GM12864 (cell line): ENCODE measurements at places on chromosomes 13 and 19.

DNA sequence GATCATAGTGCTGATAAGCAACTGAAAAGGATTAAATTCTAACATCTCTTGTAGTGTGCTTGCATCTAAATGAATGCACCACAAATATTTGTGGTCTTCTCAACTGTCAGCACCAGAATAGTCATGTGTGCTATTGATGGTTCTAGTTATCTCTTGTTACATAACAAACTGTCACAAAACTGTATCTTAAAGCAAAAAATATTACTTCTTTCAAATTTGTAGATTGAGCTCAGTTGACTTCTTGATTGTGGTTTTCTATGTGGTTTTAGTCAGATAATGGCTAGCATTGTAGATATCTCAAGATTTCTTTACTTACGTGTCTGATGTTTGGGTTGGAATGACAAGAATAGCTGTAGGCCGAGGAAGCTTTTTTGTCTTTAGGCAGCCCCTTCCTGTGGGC lies 431.3 kb downstream of the SLITRK6 start:
- no peak for DNase-seq

DNA sequence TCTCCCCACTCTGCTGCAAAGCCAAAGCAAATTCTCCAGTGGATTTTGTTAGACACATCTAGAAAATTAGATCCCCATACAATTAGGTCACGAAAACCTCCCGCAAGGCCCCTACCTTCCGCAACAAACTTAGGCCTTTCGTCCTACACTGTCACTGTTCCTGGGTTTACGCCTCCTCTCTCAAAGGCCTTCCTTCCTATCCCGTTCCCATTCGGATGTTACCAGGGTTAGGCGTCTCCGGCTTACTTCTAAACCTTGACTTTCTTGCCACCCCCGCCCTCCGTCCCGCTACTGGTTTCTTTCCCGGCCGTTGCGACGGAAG lies 754 bp downstream of the RNF6 start:
- no peak for DNase-seq

DNA sequence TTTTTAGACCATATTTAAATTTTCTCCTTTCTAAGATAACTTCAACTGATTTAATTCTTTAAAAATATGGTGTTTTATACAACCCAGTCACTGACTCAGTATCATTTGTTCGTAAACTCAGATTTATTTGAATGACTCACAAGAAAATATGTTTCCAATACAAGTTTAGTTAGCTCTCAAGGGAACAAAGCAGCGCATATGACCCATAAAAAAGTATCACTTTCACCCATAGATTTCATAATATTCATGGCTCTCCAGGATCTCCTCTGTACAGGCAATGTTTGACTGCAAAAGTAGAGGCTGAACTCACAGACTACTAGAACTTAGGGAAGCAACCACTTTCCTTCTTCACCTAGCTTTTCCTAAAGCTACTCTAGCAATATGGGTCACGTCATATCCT lies 405.6 kb upstream of the PCDH9 start:
- DNase-seq = no peak

DNA sequence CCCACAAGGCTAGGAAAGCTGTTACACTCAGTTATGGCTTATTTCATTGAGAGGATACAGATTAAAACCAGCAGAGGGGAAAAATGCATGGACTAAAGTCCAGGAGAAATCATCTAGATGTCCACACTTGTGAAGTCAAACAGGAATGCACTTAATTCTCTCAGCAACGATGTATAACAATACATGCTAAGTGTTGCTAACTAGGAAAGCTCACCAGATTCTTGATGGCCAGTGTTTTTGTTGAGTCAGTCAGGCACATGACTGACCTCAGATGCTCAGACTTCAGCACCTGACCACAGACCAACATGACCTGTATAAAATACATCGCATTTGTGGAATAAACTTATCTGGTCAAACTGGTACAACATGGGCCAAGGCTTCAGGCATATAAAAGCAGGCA lies 470.2 kb upstream of the PRR20A start:
- DNase-seq = no peak

- DNase-seq = no peak
Measured at GRCh38 chr13:41919741-41920487, 41.0 kb downstream of the VWA8 start.

GRCh38 chr13:99003851-99004471 lies 26.1 kb upstream of the DOCK9 start:
- no peak for DNase-seq

GRCh38 chr19:42196011-42197001 lies 21.2 kb downstream of the DEDD2 start:
- no peak for DNase-seq

DNA sequence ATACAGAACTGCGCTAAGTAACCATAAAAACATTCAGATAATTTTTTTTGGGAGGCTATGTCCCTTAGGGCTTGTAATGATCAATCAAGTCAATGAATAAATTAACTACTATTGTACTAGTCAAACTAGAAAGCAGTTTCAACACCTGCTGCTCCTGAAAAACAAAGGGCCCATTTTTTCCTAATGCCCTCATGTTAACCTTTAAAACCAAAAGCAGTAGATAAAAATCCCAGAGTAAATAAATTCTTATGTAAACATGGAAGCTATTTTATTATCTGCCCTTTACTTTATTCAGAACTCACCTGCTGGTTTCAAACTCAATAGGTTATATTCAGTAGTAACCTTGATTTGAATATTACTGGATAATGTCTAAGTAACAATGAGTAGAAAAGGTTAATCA lies 159.5 kb upstream of the STARD13 start:
- DNase-seq = no peak

DNA sequence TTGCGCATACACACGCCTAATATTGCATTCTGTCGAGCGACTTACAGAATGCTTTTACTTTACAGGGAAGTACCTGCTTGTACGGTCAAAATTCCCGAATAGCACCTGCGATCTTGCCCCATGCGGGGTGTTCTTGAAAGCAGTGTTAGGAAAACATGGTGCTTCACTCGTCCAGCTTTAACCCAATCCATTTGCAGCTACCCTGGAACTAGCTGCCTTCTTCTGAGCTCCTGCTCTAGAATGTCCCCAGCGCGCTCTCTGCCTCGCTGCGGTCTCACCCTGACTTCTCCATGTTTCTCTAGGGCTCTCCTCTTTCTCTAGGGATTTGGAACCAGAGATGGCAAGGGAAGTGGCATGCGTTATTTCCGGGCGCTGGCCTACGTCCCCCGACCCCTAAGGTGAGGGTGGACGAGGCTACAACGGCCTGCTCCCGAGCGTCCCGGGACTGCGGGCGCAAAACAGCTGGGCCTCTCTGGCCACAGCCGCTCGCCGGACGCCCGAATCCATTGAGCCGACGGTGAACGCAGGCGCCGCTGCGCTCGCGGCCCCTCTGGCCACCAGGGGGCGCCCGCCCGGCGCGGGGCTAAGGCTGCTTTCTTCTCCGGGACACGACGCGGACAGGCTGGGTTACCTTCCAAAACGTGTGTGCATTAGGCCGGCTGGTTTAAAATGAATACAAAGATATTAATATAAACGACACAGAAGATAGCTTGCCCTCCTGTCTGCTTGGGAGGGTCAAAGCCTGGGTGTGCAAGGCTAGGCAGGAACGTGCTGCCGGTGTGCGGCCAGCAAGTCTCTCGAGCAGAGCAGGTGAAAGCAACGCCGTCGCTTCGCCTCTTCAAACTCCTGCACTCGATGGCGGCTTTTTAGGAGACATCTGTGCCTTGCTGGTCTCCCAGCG lies 1.8 kb upstream of the SPRY2 start:
- DNase-seq = no peak

GRCh38 chr19:39045506-39045905 lies 13.2 kb upstream of the FBXO27 start:
- no peak for DNase-seq
